Endothelial cell of umbilical vein (primary cell): ENCODE measurements at places on chromosomes 4 and X.

- DNase-seq = no peak
These were observed 95.4 kb upstream of the MYOZ2 start for GRCh38 chr4:119040261-119040660.

- no peak for DNase-seq
These were observed 39.0 kb downstream of the ATOH1 start for GRCh38 chr4:93867416-93868001.

GRCh38 chr4:138671106-138671505, 344.5 kb upstream of the NOCT start:
- no peak for DNase-seq

DNA sequence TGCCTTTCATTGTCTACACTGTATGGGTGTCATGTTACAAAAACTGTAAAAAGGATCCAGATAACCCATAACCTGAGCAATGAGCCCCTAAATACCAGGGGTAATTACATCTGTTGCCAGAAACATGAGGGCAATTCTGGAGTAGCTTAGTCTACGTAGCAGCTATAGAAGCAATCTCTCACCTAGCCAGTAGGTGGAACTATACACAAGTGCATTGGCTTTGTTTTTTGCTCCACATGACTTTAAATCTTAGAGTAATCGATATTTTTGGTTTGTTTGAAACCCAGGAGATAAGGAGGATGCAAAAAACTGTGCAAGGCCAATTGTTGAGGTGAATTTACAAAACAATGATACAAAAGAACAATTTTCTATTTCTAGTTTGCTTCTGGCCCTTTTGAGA, 57.5 kb downstream of the GPR82 start:
- peak; percentile 49 for DNase-seq

GRCh38 chr4:87601361-87601760, 7.0 kb upstream of the DSPP start:
- no peak for DNase-seq

DNA sequence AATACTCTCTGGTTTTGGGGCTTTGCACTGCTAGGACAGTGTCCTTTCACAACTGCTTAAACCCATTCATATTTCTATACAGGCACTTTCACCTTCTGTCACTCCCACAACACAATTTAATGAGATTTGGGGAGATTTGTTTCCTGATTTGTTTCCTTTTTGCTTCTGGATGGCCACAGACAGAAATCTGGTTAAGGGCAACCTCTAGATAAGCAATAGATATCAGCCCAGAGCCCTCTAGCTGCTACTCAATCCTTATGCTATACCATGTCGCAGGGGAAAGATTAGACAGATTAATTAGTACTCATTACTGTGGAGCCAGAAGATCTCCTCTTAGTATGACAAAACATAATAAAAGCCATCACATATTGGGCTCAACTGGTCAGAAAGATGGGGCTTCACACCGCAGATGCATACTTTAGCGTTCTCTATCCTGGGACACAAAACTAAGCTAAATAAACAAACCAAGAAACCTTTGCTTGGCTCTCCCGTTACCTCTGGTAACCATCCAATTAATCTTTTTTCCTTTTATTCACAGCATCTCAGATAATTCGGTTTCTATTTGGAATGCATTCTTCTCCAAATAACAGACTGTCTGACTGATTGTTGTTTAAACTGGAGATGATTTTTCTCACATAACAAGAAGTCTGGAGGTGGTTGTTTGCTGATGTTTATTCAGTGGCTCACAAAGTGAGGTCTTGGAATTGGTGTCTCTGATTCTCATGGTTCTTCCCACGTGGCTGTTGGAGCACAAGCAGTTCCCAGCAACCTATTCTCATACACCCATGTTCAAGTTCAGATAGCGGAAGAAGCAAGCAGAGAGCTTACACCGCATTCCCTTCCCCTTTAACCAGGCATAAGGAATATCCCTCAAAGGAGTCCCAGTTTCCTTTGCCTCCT, 41.0 kb upstream of the ZNF330 start:
- no peak for DNase-seq

DNA sequence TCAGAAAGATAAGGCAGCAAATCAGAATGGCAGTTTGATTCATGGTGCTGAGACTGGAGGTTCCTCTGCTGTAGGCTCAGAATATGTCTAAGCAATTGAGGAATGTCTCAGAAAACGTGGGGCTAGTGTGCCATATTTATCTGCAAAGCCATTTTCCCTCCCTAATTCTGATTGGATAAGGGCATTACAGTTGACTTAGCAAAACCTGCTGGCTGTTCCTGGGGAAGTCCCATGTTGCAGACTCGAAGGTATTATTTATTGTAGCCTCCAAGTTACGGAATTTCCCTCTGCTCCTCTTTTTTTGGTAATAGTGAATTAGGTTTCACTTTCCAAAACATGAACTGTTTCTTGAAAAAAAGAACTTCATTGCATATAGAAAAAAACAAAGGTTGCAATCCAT, at the start of gene CXCL10:
Gene CXCL10, minus strand, starts transcription at position 109 of the 400 bp plus-strand sequence. Its CDS starts 66 bp downstream, at position 43.
- no peak for DNase-seq

- no peak for DNase-seq
These were observed 147.8 kb downstream of the GRIA3 start for GRCh38 chrX:123331859-123332258.

GRCh38 chr4:170007113-170007512, 19.1 kb downstream of the MFAP3L start:
- no peak for DNase-seq

- no peak for DNase-seq
These were observed 126.7 kb downstream of the DHRSX start for GRCh38 chrX:2374086-2374485.

DNA sequence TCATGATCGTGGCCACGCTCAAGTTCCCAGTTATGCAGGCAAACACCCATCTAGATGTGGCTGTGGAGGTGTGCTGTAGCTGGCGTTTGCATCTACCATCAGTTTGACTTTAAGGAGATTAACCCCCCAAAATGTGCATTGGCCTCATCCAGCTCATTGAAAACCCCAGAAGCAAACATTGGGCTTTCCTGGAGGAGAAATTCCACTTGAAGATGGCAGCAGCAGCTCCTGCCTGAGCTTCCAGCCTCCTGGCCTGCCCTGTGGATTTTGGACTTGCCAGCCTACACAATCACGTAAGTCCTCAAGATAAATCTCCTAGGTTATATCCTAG, 30.2 kb upstream of the SLC25A6 start:
- DNase-seq = no peak

DNA sequence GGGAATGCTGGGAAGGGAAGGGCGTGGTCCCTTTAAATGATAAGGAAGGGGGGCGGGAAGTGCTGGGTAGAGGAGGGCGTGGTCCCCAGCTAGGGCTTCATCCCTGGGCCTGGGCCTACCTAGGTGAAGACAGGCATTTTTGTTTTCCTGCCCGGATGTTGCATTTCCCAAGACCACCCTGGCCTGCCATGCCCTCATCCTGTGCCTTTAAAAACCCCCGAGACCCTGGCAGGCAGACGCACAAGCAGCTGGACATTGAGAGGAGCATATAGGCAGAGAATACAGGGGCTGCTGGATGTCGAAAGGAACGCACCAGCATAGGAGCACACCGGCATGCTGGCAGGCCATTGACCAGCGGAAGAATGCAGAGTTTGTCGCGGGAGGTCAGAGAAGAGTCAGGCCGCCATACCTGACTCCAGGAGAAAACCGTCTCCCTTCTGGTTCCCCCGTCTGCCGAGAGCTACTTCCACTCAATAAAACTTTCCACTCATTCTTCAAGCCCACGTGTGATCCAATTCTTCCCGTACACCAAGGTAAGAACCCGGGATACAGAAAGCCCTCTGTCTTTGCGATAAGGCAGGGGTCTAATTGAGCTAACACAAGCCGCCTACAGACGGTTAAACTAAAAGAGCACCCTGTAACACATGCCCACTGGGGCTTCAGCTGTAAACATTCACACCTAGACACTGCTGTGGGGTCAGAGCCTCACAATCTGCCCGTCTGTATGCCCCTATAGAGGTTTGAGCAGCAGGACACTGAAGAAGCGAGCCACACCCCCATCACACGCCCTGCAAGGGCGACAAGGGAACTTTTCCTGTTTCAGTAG, 2.9 kb upstream of the AGA start:
- no peak for DNase-seq

DNA sequence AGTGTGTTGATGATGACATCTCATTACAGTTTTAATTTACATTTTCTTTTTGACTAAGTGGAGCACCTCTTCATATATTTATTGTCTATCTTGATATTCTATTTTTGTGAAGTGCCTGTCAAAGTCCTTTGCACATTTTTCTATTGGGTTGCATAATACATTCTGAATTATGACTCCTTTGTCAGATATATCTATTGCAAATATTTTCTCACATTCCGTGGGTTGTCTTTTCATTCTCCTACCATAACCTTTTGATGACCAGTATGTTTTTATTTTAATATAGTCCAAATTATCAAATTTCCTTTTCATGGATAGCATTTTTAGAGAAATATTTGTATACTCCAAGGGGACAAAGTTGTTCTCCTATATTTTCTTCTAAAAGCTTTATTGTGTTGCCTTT, 126.4 kb downstream of the PJA1 start:
- no peak for DNase-seq

DNA sequence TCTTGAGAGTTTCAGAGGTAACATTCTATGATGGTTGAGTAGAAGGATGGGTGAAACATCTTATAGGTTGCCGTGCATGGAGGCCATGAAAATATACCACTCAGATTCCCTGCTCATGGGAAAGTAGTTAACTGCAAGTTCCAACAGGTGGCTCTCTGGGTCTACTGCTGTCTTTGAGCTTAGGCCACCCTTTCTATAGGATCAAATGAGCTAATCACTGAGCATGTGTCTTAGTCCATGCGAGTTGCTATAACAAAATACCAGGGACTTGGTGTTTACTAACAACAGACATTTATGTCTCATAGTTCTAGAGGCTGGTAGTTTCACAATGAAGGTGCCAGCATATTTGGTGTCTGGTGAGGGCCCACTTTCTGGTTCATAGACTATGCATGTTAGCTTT, 144.8 kb upstream of the UNC5C start:
- peak; percentile 36 for DNase-seq

GRCh38 chr4:13452927-13453579, 31.1 kb downstream of the RAB28 start:
- no peak for DNase-seq

DNA sequence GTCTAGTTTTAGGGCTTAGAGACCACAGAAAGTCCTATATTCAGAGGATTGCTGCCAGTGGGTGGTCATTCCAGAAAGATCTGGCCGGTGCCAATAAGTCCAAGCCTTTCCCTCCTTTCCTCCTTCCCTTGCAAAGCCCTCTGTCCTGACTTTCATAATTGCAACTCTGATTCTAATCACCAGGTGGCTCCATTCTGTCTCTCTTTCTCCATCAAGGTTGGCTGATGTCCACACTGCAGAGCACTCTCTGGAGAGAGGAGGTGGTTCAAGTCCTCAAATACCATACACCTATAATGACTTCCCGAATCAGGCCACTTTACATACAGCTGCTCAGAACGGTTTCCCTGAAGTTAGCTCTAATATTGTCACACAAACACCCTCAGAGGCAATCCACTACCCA, 22.4 kb upstream of the ARMCX4 start:
- DNase-seq = peak; percentile 47

GRCh38 chr4:148311526-148311925, 130.7 kb downstream of the NR3C2 start:
- DNase-seq = no peak

DNA sequence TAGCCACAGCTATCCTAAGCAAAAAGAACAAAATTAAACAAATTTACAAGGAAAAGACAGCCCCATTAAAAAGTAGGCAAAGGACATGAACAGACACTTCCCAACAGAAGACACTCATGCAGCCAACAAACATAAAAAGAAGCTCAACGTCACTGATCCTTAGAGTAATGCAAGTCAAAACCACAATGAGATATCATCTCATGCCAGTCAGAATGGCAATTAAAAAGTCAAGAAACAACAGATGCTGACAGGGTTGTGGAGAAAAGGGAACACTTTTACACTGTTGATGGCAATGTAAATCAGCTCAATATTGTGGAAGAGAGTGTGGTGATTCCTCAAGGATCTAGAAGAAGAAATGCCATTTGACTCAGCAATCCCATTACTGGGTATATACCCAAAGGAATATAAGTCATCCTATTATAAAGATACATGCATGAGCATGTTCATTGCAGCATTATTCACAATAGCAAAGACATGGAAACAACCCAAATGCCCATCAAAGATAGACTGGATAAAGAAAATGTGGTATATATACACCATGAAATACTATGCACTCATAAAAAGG, 163.0 kb upstream of the TET2 start:
- DNase-seq = no peak

- DNase-seq = no peak
These were observed 36.9 kb downstream of the FHDC1 start for GRCh38 chr4:152972821-152973628.

DNA sequence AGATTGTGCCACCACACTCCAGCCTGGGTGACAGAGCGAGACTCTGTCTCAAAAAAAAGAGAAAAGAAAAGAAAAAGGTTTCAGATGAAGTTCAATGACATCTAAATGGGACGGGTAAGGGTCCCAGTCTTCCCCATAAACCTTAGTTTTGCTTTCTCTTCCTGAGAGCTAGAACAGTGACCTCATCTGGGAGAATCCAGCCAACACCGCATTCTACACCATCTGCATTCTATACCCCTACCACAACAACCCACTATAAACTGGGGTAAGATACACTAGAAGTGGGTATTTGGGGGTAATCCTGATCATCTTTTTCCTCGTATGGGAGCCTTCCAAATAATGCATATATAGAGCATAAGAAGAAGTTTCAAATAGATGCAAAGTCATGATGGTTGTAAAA, 18.2 kb downstream of the SLC25A43 start:
- no peak for DNase-seq

GRCh38 chr4:75598390-75598789, 31.9 kb downstream of the CDKL2 start:
- DNase-seq = no peak

- no peak for DNase-seq
These were observed 102.9 kb upstream of the ARSJ start for GRCh38 chr4:114082348-114082747.

DNA sequence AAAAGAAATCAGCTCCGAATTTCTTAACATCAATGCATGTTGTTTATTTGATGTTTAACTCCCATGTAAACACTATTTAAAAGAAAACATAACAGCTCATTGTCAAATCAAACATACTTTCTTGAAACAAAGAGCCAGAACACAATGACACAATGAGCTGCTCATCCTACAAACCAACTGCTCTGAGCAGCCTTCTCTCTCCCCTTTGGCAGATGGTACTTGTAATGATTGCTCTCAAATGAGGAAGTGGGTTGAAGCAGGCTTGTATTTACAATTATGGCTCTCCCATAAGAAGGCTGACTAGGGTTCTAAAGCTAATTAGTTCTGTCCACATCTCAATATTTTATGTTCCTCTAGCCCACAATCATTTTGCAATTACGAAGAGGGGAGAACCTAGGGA, 637.8 kb upstream of the ADGRL3 start:
- no peak for DNase-seq

GRCh38 chrX:70525733-70526132, 81.1 kb downstream of the DLG3 start:
- no peak for DNase-seq

DNA sequence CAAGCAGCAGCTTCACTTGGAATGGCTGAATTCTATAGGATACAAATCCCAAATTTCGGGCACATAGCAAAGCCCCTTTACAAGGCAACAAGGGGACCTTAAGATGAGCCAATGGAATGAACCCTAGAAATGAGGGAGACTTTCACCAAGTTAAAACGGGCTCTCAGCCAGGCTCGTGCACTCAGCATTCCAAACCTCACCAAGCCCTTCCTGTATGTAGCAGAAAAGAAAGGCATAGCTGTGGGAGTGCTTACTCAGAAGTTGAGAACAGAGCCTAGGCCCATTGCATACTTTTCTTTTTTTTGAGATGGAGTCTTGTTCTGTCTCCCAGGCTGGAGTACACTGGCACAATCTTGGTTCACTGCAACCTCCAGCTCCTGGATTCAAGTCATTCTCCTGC, 10.8 kb upstream of the HERC5 start:
- DNase-seq = no peak

GRCh38 chr4:58163156-58163555, 1053.0 kb upstream of the IGFBP7 start:
- no peak for DNase-seq
